ENCODE measurements at places on chromosomes 3 and 15. TPM values are rescaled to one million over a fixed set of nuclear protein-coding genes. Genes with fewer than 3 reads are reported as not detected.

- no peak overlapping the region for H3K4me3 ChIP-seq
- peaks cover 3% of the 10 kb centered on the region for H3K4me1 ChIP-seq
- H3K27ac ChIP-seq: no peak overlapping the region
- H3K27me3 ChIP-seq: peaks cover 2% of the 10 kb centered on the region
- no peak for DNase-seq
Observed at GRCh38 chr3:108408883-108409799, 101.3 kb downstream of the MYH15 start.

DNA sequence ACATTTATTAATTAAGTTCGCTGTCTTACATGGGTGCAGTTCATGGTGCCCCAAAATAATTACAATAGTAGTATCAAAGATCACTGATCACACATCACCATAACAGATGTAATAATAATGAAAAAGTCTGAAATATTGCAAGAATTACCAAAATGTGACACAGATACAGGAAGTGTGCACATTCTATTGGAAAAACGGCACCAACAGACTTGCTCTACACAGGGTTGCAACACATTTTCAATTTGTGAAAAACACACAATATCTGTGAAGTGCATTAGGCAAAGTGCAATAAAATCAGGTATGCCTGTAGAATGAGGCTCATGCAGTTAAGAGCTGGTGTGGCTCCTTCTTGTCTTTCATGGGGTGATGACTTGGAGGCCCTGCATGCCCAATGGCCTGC, 265.8 kb downstream of the RPLP1 start:
- H3K36me3 ChIP-seq: peaks cover 3% of the 10 kb centered on the region
- DNase-seq: no peak
- peaks cover 83% of the 10 kb centered on the region for H3K4me1 ChIP-seq
- H3K27ac ChIP-seq: no peak overlapping the region
- peaks cover 45% of the 10 kb centered on the region for H3K27me3 ChIP-seq
- no peak overlapping the region for H3K4me3 ChIP-seq

DNA sequence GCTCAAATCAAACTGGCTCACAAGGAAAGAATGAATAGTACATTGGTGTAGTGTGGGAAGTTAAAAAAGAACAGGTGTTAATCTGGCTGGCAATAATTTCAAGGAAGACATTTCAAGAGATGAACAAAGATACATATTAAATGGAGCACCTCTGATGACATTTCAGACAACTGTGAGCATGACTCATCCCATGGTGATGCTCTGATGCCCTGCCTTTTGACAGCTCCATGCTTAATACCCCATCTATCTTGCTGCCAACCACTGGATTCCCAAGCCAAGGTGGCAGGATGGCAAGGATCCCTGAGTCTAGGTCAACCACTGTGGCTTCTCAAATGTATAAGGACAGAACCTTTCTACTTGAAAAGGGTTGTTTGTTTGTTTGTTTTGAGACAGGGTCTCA, 29.3 kb downstream of the LRRC2 start:
- no peak overlapping the region for H3K4me3 ChIP-seq
- H3K27me3 ChIP-seq: peaks cover 21% of the 10 kb centered on the region
- H3K27ac ChIP-seq: peak overlapping the region; percentile 30
- DNase-seq: no peak

DNA sequence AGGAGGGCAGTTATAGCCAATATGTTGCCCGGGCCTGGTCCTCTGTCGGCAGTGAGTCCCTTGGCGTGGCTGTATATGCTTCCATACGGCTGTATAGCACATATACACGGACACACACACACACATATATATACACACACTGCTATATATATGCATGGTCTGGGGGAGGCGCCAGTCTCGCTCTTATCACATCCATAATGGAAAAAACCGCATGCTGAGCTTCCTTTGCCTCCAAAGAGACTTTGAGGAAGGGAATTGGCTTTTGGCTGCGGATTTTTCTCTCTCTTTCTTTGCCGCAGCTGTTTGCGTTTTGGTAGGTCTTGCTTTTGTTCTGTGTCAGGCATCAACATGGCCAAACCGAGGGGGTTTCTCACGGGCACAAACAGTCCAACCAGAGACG, 11.3 kb upstream of the TMEM115 start:
- no peak overlapping the region for H3K27ac ChIP-seq
- peaks cover 6% of the 10 kb centered on the region for H3K4me1 ChIP-seq
- H3K36me3 ChIP-seq: no peaks in the 10 kb centered on the region
- H3K27me3 ChIP-seq: no peaks in the 10 kb centered on the region
- no peak for DNase-seq

- peak overlapping the region; percentile 96 for H3K27ac ChIP-seq
- peaks cover 57% of the 10 kb centered on the region for H3K4me1 ChIP-seq
- peak; percentile 43 for DNase-seq
- H3K27me3 ChIP-seq: peaks cover 2% of the 10 kb centered on the region
- peaks cover 35% of the 10 kb centered on the region for H3K36me3 ChIP-seq
- H3K4me3 ChIP-seq: peak overlapping the region; percentile 98
Observed at GRCh38 chr3:113532698-113533533, 561 bp downstream of the SIDT1 start.

The SLC9C1 gene
- total RNA-seq: not detected

The TMCO5A gene
- total RNA-seq: not detected

The IL17RD gene
- 0.05 TPM for total RNA-seq

All from activated CD4-positive, alpha-beta memory T cell treated with anti-CD3 and anti-CD28 coated beads, Interleukin-2, amount 10 ng/mL, durations not matched to agents 7 days and 5 days (primary cell).